ENCODE measurements at places on chromosomes 2 and 18. TPM values are rescaled to one million over a fixed set of nuclear protein-coding genes. Genes with fewer than 3 reads are reported as not detected.

The TSPYL6 gene
- total RNA-seq = not detected

The NEU2 gene
- total RNA-seq = not detected

The SLC23A3 gene
- total RNA-seq = 2.2 TPM

The PLA2R1 gene
- not detected for total RNA-seq

GRCh38 chr2:46943881-46944798, 28.5 kb upstream of the MCFD2 start:
- no peak for DNase-seq
- H3K27me3 ChIP-seq = no peaks in the 10 kb centered on the region
- H3K27ac ChIP-seq = no peak overlapping the region
- H3K36me3 ChIP-seq = no peaks in the 10 kb centered on the region

DNA sequence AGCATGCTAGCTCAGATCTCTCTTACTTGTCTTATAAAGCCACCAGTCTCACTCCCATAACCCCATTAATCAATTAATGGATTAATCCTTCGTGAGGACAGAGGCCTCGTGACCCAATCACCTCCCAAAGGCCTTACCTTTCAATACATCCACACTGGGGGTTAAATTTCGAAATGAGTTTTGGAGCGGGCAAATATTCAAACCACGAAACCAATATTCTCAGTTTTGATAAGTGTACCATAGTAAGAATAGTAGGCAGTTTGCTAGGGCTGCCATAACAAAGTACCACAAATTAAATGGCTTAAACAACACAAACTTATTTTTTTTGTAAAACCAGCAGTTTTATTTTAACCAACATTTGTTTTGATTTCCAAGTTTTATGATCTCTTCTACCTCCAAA, 15.2 kb downstream of the HIBCH start:
- H3K4me1 ChIP-seq = no peaks in the 10 kb centered on the region
- DNase-seq = no peak
- H3K27ac ChIP-seq = no peak overlapping the region

DNA sequence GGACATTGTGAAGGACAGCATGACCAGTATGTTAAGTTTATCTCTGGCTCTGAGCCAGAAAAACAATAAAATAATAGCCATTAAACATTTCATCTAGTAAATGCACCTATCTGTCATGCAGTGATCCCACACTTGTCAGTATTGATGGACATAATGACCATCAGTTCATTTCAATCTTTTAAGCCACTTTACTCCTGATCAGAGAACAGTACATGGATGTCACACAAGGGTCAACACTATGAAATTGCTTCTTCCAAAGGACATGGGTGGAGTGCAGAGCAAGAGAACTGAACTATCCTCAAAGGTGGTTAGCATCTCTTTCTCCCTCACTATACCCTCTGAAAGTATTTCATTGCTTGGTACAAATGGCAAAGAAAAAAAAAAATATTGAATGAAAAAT, 816.0 kb upstream of the GYPC start:
- no peaks in the 10 kb centered on the region for H3K4me1 ChIP-seq
- no peak for DNase-seq
- H3K36me3 ChIP-seq = no peaks in the 10 kb centered on the region
- no peak overlapping the region for H3K27ac ChIP-seq

DNA sequence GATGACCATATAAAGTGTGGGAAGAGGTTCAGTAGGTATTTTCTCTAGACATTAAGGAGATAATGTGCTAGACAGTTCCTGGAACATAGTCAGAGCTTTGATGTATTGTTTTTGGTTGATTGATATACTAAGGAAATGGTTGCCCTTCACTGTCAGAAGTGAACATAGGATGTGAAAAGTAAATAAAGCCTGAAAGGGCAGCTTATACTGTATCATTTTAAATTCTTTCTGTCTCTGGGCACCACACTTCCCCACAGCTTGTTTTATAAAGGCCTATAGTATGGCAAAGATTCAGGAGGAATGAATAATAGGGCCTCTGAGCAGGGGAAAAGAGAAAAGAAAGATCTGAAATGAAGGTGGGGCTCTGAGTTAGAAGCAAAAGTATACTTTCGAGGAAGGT, 72.7 kb upstream of the ITPRID2 start:
- no peak overlapping the region for H3K27ac ChIP-seq
- H3K4me3 ChIP-seq = no peak overlapping the region
- DNase-seq = no peak
- H3K4me1 ChIP-seq = peaks cover 27% of the 10 kb centered on the region

DNA sequence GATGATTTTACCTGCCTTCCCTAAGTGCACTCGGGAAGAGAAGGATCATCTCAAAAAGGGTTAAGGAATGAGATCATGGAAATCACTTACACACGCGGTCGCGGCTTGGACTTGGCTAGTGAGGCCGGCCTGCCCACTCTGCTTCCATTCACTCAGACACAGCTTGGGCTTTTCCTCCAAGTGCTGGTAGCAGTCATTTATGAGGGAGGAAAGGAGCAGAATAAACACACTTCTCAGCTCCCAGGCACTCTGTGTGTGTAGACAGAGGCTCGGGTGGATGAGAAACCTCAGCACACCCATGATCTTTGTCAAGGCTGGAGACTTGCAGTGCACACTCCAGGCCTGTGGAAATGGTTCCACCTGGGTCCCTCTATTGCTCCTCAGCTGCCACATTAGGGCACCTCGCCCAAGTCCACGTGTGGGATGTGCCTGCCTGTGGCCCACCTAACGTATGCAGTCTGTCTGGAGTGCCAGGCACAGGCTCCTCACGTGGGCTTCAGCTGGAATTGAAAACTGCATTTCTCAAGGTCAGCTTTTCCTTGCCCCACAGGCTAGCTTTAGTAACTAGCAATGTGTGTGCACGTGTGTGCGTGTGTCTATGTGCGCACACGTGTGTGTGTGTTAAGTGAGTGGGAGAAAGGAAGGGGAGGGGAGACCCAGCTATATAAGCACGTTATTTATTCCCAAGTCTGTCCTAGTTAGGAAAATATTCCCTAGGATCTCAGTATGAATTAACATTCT, 288.4 kb downstream of the SOX11 start:
- no peaks in the 10 kb centered on the region for H3K36me3 ChIP-seq
- H3K27ac ChIP-seq = no peak overlapping the region
- no peak for DNase-seq
- no peaks in the 10 kb centered on the region for H3K27me3 ChIP-seq
- peaks cover 3% of the 10 kb centered on the region for H3K4me1 ChIP-seq
- H3K4me3 ChIP-seq = no peak overlapping the region

DNA sequence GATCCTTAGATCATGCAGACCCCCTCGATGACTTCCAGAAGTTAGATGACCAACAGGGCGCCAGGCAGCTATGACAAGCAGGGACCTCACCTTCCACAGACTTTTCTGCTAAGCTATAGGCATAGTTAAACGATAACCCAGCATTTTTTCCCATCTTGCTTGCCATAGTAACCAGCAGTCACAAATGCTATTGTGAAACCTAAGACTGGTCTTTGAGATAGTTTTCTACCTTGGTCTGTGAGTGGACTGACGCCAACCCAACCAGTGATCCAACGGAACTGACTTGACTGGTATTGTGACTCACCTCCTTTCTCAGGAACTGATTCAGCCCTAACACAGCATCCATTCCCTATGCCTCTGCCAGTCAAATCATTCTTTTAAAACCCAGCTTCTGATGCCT, 361.2 kb downstream of the LRRTM4 start:
- H3K27ac ChIP-seq = no peak overlapping the region
- no peaks in the 10 kb centered on the region for H3K36me3 ChIP-seq
- no peak for DNase-seq
- no peaks in the 10 kb centered on the region for H3K4me1 ChIP-seq
- H3K4me3 ChIP-seq = no peak overlapping the region

GRCh38 chr2:236939271-236939670, 146.4 kb upstream of the COPS8 start:
- no peak overlapping the region for H3K27ac ChIP-seq
- H3K4me3 ChIP-seq = no peak overlapping the region
- DNase-seq = no peak
- no peaks in the 10 kb centered on the region for H3K4me1 ChIP-seq
- H3K36me3 ChIP-seq = no peaks in the 10 kb centered on the region
